ENCODE measurements at places on chromosomes 1 and 21.

GRCh38 chr1:156515956-156516355 lies 15.4 kb upstream of the MEF2D start:
- no peak for DNase-seq

GRCh38 chr21:36613059-36613458 lies 85.9 kb upstream of the SIM2 start:
- DNase-seq, result no peak

DNA sequence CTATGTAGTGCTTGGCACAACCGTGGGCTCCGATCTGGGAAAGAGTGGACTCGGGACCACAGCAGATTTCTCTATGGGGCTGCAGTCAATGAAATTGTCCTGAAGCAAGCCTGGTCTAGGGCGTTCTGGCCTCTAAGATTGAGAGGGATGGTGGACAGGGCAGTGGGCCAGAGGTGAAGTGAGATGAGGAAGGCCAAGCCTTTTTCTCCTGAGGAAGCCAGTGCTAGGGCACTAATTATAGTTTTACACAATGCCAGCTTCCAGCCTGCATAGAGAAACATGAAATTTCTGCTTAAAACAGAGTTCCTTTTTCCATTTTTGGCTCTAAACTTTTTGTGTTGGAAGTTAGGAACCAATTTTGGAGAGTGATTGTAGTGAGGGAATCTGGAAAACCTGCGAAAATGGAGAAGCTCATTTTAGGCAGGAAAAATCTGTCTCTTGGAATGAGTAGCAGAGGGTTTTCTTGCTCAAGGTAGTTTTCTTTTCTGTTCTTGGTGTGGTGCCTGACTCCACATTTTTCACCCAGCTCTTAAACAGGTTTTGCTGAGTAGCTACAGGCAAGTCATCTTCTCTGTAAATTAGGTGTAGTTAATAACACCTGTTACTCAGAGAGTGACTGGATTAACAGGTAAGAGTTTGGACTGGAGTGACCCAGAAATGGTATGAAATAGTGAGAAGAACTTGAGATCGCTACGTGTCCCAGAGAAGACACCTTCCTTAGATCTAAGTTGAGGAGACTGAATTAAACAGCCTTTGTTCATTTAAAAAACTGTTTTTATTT lies 22.1 kb downstream of the UCK2 start:
- no peak for DNase-seq

GRCh38 chr1:234631721-234632125 lies 21.7 kb upstream of the IRF2BP2 start:
- no peak for DNase-seq

GRCh38 chr1:177490786-177491185 lies 320.0 kb downstream of the BRINP2 start:
- no peak for DNase-seq

DNA sequence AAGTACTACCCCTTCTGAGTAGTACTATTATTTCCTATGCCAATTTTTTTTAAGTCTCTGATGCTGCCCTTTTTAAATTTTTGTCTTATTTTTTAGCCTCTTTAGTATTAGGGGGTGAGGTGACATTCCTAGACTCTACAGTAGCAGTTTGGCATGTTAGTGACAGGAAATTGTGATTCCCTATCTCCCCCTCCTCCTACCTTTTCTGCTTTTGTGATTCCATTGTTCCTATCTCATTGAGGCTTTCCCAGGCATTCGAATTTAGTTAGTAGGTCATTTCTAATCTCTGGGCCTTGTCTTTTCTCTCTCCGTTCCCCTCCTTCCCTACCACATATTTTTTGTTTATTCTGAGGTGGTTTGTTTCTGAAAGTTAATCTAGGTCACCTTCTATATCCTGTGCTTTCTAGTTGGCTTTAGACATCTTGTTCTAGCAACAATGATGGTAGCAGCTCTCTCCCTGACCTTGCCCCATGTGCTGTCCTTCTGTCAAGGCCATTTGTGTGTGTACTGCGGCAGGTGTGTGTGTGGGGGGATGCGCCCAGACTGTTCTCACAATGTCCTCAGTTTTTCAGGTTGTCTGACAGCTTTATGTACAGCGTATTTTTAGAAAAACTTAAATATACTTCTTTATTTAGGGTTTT lies 21.5 kb downstream of the SEMA6C start:
- no peak for DNase-seq

All from stimulated activated naive B cell treated with anti-CD40 and anti-IgM and Interleukin-4, amounts not matched to agents 10 μg/mL and 1 μg/mL and 100 μg/mL, for 72 hours (primary cell).